ENCODE measurements at places on chromosomes 16 and 17. TPM values are rescaled to one million over a fixed set of nuclear protein-coding genes. Genes with fewer than 3 reads are reported as not detected.

DNA sequence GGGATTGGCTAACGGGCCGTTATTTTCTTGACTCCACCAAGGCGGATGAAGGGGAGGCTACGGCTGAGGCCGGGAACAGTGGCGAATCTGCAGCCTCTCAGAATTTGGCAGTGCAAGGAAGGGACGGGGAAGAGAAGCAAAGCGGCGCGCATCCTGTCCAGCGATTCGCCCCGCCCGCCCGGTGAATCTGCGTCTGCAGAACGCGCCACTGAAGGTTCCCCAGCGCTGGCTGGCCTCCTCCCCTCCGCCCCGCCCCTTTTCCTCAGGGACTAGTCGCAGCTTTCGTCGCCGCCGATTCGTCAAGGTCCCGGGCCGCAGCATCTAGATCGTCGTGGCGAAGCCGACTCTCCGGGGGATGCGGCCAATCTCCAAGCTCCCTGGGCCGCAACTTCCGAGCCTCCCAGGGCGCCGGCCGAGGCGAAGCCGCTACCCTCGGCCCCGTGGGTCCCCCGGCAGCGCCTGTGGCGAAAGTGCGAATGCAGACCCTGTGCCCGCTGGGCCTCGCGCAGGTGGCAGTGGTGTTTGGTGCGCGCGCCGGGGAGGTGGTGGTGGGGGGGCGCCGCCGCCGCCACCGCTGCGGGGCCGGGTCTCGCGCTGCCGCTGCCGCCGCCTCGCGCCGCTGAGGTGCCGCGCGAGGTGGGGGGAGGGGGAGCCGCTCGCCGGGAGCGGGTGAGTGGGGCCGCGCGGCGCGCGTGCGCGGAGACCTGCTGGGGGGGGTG is at the start of gene SETD1A:
SETD1A (plus strand) TSS at position 299 of the 719 bp plus-strand sequence. CDS start 978 bp downstream, outside the sequence.
- peak; percentile 99 for DNase-seq

- no peak for DNase-seq
Observed at GRCh38 chr17:17080181-17080631, 37.9 kb downstream of the MPRIP start.

Gene C17orf67
- 1.3 TPM for total RNA-seq

Gene IL21R
- 0.76 TPM for total RNA-seq

Gene ACADVL
- 600 TPM for total RNA-seq

DNA sequence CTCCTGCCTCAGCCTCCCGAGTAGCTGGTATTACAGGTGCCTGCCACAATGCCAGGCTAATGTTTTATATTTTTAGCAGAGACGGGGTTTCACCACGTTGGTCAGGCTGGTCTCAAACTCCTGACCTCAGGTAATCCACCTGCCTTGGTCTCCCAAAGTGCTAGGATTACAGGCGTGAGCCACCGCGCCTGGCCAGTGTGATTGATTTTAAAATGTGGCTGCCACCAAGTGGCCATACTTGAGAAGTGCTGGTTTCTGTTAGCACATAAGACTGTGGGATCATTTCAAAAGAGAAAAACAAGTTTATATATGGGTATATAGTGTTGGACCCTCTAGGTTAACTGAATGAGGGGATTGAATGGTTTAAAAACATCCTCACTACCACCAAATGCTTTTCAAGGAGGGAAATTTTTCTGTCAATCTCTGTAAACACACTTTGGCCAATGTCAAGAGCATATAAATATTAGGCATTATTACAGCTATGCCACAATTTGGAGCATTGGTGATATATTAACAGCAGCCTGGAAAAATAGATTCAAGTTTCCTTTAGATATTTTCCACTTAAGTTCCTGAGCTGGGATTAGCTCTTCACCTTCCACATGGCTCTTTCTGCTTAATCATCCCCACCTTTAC is 13.5 kb upstream of the DHRS13 start:
- peak; percentile 67 for DNase-seq

Gene LDAF1
- total RNA-seq, result 30.4 TPM

- DNase-seq, result peak; percentile 75
Observed at GRCh38 chr16:88561485-88562359, 8.5 kb upstream of the ZC3H18 start.

GRCh38 chr16:2008009-2008526 is 1.6 kb downstream of the ZNF598 start:
- DNase-seq, result peak; percentile 96

GRCh38 chr17:1961189-1961588 is 63.9 kb downstream of the RTN4RL1 start:
- no peak for DNase-seq

DNA sequence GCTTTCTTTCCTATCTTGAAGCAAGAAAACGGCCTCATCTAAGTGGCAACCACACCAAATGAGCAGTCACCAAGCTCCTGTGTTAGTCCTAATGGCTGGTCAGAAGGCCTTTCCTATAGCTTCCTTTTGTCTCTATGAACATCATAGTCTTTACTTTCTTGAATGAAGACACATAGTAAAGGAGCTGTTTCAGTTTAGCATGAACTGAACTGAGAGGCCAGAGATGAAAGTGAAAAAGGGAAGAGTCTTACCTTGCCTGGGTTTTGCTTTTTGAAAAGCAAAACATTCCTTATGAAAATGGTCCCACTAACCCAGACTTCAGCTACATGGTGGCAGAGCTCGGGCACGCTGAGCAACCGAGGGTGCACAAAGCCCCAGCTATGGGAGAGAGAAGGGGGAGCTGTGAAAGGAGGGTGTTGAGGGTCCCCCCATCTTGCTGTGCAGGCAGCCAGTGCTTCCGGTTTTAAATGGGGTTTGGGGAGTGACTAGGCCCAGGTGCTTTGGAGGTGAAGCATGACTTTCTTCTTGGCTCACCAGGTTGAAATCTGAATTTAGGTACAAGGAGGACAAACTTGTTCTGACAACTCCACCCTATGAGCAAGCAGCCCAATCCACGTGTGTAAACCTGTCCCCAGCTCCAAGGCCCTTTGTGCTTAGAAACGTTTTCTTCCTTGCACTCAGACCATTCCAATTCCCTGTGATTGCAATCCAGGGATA is 9.1 kb upstream of the PSMC3IP start:
- no peak for DNase-seq

- DNase-seq, result peak; percentile 82
Observed at GRCh38 chr16:83899272-83899897, 470 bp downstream of the MLYCD start.

DNA sequence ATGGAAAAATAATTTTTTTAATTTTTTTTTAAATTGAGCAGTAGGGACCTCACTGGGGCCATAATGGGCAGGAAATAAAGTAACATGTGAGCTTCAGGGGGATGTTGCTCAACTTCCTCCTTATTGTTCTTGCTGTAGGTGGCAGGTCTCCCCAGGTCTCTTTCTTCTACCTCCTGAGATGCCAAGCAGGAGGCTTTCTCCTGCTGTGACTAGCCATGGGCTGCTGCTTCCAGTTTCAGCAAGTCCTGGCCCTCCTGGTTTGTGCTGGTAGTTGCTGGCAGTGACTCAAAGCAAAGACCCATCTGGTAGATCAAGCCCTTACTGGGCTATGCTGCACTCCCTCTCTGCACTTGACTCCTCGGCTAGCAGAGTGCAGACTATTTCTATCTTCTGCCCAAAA is 2.3 kb downstream of the DPEP2NB start:
- no peak for DNase-seq

- no peak for DNase-seq
Observed at GRCh38 chr17:21169496-21169895, 42.7 kb downstream of the DHRS7B start.

Gene HSPB9
- total RNA-seq, result not detected

DNA sequence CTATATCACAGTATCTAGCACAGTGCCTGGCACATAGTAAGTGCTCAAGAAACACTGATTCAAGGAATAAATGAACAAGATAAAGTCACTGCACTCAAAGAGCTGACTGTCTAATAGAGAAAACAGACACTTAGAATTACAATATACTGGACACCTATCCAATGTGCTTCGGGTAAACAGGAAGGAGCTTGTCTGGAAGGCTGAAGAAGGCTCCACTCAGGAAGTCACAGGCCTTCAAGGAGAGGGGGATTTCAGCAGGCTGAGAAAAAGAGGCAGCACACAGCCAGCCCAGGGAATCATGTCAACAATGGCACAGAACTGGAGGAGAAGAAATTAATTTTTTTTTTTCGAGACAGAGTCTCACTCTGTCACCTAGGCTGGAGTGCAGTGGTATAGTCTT is 9.7 kb upstream of the IL4R start:
- no peak for DNase-seq

Gene FCSK
- total RNA-seq, result 6.1 TPM

Gene KRT24
- not detected for total RNA-seq

- DNase-seq, result peak; percentile 10
Observed at GRCh38 chr16:80175011-80175410, 365.8 kb upstream of the DYNLRB2 start.

Gene ZFHX3
- 2.7 TPM for total RNA-seq

Gene CCL16
- not detected for total RNA-seq

Gene TP53TG3B
- not detected for total RNA-seq

Gene NEUROD2
- total RNA-seq, result not detected

- no peak for DNase-seq
Observed at GRCh38 chr16:55136356-55137150, 187.4 kb upstream of the IRX6 start.

Gene LRRC75A
- 0.13 TPM for total RNA-seq

GRCh38 chr17:33712120-33712519 is 419.0 kb upstream of the ASIC2 start:
- no peak for DNase-seq

Gene CCL8
- total RNA-seq, result not detected

DNA sequence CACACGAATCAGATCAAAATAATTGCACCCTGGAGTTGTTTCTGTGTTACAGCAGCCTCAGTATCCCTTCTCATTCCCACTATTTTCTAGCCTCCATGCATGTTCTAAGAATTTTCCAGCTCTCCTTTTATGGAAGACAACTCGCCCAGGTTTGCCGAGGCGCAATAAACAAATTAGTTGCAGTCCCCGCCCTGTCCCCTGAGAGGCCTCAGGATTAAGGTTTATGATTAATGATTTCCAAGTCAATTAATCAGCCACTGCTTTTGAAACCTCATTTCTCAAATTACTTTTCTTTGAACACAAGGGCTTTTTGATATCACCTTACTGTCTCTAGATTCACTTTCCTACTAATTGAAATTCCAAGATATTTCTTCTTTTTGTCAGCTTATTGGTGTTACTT is 138.3 kb upstream of the HSBP1 start:
- DNase-seq, result no peak

DNA sequence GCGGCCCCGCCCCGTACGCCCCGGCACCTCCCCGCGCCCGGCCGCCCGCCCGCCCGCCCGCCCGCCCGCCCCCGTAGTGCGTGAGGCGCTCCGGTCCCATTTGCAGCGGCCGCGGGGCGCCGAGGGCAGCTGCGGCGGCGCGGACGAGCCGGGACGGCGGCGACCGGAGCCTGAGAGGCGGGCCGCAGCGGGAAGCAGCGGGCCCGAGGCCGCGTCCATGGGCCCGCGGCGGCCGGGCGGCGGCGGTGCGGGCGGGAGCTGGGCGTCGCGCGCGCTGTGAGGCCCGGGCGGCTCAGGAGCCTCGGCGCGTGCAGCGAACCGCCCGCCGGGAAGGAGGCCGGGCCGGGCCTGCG is at the start of gene MPRIP:
MPRIP (plus strand) TSS at position 74 of the 353 bp plus-strand sequence. CDS start 392 bp downstream, outside the sequence.
- no peak for DNase-seq

GRCh38 chr17:15308758-15309157 is 32.6 kb downstream of the TEKT3 start:
- no peak for DNase-seq

DNA sequence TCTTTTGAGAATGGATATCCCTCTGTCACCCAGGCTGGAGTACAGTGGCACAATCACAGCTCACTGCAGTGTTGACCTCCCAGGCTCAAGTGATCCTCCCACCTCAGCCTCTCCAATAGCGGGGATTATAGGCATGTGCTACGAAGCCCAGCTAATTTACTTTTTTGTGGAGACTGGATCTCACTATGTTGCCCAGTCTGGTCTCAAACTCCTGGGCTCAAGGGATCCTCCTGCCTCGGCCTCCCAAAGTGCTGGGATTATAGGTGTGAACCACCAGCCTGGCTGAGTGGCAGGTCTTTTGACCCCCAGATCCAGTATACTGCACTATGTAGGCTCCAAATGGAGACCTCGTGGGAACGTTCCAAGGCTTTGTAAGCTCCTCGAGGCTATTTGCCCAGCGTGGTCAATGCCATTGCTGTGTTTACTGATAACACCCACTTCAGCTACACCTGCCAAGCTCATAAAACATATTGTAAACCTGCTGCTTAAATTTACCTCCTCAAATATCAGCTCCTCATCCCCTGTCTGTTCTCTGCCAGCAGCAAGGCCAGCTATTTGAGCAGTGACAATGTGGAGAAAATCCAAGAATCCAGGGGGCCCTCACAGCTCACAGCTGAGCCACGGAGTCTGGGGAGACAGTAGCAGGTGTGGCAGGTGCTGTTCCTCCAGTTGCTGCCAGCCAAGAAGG is 16.2 kb upstream of the KIFC3 start:
- no peak for DNase-seq

DNA sequence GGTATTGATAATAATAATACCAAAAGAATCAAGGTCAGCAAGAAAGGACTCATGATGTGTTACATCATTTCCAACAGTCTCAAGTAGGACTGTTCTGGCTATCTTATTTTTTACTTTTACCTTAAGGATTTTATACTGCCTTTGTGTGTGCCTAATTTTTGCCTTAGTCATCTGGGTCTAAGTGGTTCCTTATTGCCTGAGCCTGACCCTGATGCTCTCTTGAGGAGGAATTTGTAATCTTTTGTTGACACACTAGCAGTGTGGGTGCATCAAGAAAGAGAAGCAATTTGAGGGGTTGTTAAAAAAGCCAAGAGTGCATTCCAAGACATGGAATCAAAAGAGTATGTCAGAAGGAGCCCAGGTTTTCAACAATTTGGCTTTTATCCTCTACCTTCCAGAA is 59.3 kb downstream of the TMEM100 start:
- no peak for DNase-seq

DNA sequence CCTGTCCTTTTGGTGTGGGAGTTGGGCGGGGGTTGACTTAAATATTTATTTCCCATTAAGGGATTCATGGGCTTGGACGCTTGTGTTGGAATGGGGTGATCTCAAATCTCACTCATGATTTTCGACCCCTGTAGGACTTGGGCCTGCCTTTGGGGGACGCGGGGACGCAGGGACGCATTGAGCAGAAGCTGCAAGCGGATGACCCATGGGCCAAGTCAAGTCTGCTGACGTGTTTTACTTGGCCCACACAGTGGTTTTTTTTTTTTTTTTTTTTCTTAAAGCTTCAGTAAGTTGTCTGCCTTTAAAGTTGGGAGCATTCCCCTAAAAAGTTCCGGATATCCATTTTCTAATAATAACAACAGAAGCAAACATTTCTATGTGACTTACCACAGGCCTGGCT is 28.9 kb downstream of the CMIP start:
- DNase-seq, result peak; percentile 23

- peak; percentile 95 for DNase-seq
Observed at GRCh38 chr17:78883089-78883532, 19.9 kb downstream of the CEP295NL start.

- DNase-seq, result no peak
Observed at GRCh38 chr16:81817789-81818567, 38.9 kb downstream of the PLCG2 start.

GRCh38 chr17:43412166-43412565 is 13.4 kb downstream of the ARL4D start:
- no peak for DNase-seq
